Astrocyte (in vitro differentiated cells and primary cell): ENCODE measurements at places on chromosomes 16 and 17. TPM values are rescaled to one million over a fixed set of nuclear protein-coding genes. Genes with fewer than 3 reads are reported as not detected.

DNA sequence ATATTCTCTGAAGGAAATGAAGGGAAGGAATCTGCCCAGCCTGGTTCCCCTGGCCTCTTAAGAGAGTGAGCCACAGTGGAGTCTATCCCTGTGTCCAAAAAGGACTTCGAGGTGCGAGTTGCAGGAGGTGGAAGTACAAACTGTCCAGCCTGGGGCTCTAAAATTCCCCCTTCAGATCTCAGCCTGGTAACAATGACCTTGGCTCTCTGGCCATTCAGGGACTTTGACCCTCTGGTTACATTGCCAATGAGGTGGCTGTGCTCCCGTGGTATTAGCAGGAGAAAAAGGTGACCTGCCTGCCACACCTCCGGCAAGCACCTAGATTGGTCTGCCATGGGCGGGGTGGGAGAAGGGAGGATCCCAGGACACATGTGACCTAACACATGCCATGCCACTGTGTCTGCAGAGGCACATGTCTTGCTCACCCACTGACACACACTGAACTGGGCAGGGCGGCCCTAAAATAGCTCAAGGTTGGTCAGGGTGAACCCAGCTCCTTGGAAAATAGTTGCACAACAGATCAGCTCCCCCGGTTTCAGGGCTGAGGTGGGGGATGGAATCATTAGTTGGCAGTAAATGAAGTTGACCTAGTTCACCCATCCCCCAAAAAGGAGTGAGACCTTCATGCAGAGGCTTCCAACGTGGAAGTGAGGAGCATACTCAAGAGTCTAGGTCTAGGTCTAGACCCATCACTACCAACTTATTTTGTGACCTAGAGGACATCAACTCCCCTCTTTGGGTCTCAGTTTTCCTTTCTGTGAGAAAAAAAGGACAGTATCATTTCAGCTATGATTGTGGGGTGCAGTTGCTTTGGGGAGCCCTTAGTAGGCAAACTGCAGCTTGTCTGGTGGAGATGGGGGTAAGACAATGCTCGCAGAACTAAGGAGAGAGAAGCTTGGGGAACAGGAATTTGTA, 2.2 kb downstream of the NR1D1 start:
- DNase-seq: no peak
- peak overlapping the region; percentile 50 for H3K4me3 ChIP-seq
- peak overlapping the region; percentile 84 for H3K27ac ChIP-seq
- H3K36me3 ChIP-seq: peaks cover 5% of the 10 kb centered on the region
- H3K27me3 ChIP-seq: no peaks in the 10 kb centered on the region

- H3K27me3 ChIP-seq: no peaks in the 10 kb centered on the region
- no peaks in the 10 kb centered on the region for H3K36me3 ChIP-seq
- DNase-seq: no peak
- H3K4me1 ChIP-seq: peaks cover 26% of the 10 kb centered on the region
Measured at GRCh38 chr17:57903961-57904360, 51.3 kb downstream of the CUEDC1 start.

GNGT2 gene
- total RNA-seq: 1.1 TPM in 1 of 2 replicates, not detected in the other

MBTD1 gene
- total RNA-seq: 11.1 and 11.3 TPM in 2 replicates

DNA sequence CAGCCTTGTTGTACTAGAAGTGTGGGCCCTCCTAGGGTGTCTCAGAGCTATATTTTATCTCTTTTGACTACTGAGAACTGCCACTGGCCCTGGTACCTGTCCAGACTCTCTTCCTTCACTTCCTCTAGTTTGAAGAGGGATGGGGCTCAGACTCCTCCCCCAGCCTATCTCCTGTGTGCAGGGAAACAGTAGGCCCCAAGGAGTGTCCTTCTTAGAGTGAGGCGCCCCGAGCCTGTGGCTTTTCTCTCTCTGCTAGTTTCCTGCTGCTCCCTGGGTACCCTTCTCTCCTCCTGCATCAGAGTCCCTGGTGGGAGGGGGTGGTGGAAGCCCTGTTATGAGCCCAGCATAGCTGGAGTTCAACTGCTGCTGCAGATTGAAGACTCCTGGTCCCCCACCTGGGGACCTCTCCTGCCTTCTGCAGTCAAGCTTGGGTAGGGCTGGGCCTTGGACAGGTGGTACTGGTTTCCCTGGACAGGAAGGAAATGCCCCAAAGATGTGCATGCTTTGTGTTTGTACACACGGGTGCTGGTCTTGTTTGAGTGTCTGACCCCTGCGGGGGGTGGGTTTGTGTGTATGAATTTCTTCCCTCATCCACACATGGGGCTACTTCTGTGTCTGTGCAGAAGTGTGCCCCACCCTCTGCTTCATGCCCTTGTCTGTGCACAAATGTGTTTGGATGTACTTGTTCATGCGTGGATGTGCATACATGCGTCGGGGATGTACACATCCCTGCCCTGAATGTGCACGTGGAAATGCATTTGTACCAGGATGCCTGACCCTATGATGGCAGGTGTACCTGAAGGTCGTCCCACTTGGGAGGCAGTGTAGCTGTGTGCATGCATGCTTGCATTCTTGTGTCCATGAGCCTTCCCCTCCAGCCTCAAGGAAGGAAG, 6.9 kb downstream of the RARA start:
- peak overlapping the region; percentile 87 for H3K27ac ChIP-seq
- no peak for DNase-seq
- H3K4me3 ChIP-seq: no peak overlapping the region
- no peaks in the 10 kb centered on the region for H3K27me3 ChIP-seq
- H3K36me3 ChIP-seq: no peaks in the 10 kb centered on the region
- H3K4me1 ChIP-seq: peaks cover 83% of the 10 kb centered on the region

DNA sequence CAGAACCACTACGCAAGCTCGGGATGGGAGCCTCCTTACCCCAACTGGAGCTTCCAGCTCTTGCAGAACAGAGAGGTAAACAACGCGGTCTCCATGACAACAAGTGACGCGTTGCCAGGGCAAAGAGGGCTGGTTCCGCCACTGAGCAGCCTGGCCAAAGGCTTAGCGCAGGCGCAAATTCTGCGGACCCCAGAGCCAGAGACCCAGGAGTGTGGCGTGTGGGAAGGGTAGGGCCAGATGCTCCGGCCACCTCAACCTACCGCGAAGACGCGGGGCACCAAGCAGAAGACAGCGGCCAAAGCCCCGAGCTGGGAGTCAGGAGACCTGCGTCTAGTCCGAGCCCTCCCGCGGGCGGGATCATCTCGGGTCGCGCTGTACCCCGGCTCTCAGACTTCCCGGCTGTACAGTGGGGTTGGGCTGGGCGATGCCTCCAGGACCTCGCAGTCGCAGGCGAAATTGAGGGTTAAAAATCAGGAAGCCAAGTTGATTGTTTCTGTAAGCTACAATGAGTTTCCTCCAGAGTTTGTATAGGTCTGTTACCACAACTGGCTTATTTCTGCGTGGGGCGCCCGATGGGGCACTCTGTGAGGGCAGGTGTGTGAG, at the start of gene TEKT1:
TSS of gene TEKT1 (minus strand) at position 69 of the 603 bp plus-strand sequence. CDS start 1,353 bp downstream, outside the sequence.
- DNase-seq: peak; percentile 33
- peaks cover 2% of the 10 kb centered on the region for H3K4me1 ChIP-seq
- peak within 1 kb of the TSS; percentile 41 for H3K4me3 ChIP-seq
- no peak within 1 kb of the TSS for H3K27ac ChIP-seq

DNA sequence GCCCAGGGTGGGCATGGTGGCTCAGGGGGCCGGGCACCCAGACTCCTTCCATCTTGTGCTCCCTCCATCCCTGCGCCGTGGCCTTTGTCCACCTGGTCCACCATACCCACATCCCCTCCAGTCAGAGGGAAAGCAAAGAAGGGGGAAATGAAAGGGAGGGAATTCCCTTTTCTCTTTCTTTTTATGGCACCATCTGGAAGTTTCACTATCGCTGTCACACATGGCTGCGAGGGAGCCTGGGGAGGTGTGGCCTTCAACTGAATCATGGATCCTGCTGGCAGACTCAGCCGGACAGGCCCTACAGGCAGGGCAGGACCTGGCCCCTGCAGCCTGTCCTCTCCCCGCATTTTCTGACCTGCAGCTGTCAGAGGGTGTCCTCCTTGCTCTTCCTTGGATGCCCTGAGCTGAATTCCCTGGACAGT, 6.2 kb downstream of the SLC12A3 start:
- H3K27me3 ChIP-seq: no peaks in the 10 kb centered on the region
- no peak overlapping the region for H3K27ac ChIP-seq
- H3K4me3 ChIP-seq: no peak overlapping the region
- DNase-seq: no peak
